ENCODE measurements at places on chromosomes 1 and 21.

DNA sequence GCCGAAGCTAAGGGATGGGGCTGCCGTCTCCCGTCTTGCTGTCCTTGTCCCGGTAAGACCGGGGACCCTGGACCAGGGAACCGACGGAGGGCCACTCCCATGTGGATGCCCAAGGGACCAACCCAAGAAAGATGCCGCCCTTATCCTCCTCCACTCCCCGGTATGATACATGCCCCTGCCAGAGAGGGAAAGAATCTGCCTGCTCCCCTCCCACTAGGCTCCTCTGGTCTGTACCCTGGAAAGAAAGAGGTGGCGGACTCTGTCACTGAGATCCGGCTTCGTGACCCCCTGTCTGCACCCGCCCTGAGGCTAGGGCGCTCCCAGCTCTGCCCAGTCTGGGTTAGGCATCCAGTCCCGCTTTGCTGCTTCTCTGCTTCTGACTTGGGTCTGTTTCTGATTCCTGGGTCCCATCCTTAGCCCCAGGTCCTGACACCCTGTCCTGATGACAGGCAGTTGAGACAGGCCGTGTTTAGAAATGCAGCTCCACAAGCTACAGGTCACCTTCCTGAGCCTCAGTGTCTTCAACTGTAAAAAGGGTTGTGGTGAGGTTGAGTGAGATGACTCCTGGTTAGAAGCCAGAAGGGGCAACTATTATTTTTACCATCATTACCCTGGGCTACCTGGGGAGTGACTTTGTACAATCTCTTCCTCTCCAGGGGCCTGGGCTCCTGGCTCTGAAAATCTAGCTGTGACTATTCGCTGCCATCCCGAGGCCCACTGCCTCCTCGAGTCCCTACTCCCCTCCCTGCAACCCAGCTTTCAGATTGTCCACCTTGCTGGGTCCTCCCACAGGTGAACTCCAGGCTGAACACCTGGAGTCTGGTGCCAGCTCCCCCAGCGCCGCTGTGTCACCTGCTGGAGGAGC is 3.7 kb downstream of the MATN1 start:
- no peak for DNase-seq

DNA sequence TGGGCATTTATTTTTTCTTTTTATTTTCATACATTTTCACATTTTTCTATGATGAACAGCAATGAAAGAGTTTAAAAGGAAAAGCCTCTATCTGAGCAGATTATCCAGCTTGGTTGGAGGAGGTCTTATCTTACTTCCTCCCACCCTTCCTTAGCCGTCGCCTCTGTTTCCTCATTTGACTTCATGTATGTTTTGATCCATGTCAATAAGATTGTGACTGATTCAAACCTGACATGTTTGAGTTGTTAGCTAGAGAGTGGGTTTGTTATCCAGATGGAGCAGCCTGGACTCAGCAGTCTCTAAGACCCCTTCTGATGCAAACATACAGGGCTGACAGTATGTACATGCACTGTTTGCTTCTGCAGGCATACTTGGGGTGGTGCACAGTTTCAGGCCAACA is 31.2 kb downstream of the MACO1 start:
- DNase-seq, result no peak

- DNase-seq, result no peak
These were observed 9.0 kb upstream of the TBX19 start for GRCh38 chr1:168271636-168272035.

DNA sequence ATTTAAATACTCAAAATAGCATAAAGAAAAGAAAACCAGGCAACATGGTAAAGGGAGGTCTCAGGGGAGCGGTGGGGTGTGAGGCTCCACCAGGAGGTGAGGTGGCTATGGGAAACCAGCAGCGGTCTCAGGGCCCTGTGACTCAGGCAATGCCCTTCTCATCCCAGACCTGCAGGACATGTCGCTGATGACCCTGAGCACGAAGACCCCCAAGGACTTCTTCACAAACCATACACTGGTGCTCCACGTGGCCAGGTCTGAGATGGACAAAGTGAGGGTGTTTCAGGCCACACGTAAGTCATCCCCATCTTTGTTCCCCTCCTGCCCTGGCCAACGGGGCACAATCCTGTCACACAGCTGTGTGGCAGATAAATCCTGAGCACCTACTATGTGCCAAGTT is 31.5 kb downstream of the PADI4 start:
- no peak for DNase-seq

DNA sequence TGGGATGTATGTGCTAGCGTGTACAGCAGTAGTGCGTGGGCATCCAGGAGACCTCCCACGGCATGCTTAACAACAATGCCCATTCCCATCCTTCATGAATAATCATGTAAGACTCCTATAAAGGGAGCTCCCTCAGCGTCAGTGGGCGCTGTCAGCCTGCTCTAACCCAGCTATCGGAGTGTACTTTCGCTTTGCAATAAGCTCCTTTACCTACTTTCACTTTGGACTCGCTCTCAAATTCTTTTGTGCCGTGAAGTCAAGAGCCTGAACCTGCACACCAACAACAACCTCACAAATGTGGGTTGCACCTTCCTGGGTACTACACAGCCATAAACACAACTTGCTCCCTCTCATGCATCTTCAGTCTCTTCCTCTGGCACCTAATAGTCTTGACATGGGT is 114.8 kb upstream of the PAXBP1 start:
- no peak for DNase-seq

DNA sequence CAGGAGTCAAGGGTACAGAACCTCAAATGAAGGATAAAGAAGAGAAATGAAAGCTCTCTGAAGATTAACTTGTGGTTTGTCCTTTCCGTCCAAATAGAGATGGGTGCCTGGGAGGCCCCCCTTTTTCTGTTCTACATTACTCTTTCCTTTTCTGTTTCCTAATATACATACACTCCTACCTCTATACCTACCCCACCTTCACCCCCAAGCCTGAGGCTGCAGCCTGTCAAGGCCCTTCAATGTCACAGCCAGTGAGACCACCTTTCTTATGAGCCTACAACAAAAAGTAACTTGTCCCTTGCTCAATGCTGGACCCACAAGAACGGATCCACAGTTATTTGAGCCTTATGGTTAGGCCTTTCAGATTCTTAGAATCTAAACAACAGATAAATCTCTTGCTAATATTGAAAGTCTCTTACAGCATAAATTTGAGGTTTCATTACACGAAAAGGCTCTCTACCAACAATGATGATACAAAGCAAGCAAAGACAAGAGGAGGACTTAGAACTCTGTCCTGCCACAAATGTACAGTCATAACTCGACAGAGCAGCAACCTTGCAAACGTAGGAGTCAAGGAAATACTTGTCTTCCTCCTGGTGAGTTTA is 4.1 kb upstream of the TRAF3IP3 start:
- DNase-seq, result peak; percentile 58

DNA sequence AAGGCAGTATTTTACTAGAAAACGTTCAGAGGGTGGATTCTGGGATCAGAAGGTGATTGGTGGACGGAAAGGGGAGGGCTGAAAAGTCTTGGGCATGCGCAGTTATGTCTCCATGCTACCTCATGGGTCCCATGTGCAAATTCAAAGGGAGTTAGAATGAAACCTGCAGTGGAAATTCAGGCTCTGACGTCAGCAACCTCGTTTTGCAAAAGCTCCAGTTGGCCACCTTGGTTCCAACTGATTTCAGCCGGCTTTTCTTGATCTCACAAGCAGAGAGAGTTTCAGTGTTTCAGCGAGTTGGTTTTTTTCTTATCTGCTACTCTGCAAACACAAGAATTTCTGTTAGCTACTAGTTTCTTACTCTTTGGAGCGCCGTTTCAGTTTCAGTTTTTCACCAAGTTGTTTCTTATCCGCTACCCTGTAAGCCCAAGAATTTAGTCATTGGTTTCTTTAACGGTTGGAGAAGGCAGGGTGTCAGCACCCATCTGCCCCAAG is 69.8 kb upstream of the PGBD5 start:
- no peak for DNase-seq

DNA sequence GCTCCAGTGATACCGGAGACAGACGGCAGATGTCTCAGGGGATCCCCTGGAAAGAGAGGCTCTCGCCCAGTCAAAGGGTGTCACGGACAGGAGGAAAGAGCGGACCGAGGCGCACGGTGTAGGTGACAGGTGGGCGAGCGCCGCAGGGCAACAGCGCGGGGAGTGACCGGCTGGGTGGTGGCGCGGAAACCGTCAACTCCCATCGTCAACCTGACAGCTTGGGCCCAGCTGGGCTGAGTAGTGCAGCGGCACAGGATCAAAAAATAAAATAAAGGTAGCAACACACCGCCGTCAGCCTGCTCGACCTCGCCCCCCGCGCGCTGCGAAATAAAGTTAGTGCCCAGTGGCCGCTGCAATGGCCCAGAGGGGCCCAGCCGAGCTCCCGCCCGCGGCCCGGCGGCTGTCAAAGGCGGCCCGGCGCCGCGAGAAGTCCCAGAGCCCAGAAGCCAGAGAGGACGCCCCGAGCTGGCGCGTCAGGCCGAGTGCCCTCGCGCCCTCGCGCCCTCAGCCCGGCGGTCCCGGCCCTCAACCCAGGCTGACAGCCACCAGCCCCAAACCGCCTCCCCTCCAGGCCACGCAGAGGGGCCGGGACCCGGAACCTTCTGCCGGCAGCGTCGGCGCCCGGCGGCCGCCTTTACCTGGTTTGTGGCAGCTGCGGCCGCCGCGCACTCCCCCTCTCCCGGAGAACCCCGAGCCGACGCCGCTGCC is at the start of gene LYST:
TSS of gene LYST (minus strand) at position 702 of the 708 bp plus-strand sequence. CDS start 36,489 bp downstream, outside the sequence.
- peak; percentile 64 for DNase-seq

- DNase-seq, result no peak
These were observed 86.0 kb upstream of the ZBTB40 start for GRCh38 chr1:22365331-22366295.

DNA sequence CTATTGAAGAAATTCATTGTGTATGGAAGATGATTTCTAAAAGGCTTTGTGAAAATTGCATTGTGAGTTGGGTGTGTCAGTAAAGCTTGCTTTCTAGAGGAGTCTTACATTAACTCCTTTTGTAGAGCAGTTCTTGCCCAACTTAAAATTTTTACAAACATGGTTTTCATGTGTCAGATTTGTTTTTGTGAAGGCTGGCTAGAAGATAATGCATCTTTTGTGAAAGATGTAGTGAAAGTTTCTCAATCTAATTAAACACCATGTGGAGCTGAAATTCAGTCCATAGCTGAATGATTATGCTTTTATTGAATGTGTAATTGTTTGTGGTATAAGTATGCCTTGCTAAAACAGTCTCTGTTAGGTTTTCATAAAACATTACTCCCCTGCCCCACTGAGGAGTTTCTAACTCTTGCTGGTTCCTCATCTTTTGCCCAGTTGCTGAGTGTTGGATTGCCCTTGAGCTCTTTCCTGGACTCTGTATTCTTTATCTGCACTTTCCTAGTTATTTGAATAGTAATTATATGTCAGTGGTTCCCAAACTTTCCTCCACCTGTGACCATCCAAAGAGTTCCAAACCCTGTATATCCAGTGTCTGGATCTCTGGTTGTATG is 38.0 kb downstream of the KCTD3 start:
- no peak for DNase-seq

GRCh38 chr1:206685334-206685768 is 646 bp downstream of the MAPKAPK2 start:
- DNase-seq, result peak; percentile 36
